ENCODE measurements at places on chromosomes 7 and 10.
A peak's percentile ranks its signal among the peaks of the same experiment; 100 is the strongest.

- no peak for DNase-seq
These were observed 546.4 kb upstream of the C7orf33 start for GRCh38 chr7:148044173-148044572.

- peak; percentile 78 for DNase-seq
These were observed 32.1 kb upstream of the GTF2I start for GRCh38 chr7:74625446-74625845.

GRCh38 chr7:74126220-74126880 lies 42.7 kb downstream of the LIMK1 start:
- no peak for DNase-seq

DNA sequence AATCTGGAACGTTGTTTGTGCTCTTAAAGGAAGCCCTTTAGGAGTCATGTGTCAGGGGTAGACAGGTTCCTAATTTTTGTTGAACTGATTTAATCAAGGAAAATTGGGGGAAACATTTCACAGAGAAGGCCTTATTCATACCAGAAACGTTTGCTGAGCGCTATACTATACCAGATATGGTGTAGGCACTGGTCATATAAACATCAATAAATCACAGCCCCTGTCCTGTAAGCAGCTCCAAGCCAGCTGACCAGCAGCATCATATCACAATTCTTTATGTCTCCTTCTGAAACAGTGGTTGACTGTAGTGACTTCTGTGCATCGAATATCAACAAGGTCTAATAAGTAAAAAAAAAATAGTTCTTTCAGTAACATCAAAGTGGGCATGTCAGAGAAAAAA lies 1.1 kb downstream of the TMEM178B start:
- no peak for DNase-seq
